COLO829 (cell line): ENCODE measurements at places on chromosomes 4 and X.

GRCh38 chrX:107678957-107679740 lies 50.8 kb downstream of the PRPS1 start:
- no peak for DNase-seq

DNA sequence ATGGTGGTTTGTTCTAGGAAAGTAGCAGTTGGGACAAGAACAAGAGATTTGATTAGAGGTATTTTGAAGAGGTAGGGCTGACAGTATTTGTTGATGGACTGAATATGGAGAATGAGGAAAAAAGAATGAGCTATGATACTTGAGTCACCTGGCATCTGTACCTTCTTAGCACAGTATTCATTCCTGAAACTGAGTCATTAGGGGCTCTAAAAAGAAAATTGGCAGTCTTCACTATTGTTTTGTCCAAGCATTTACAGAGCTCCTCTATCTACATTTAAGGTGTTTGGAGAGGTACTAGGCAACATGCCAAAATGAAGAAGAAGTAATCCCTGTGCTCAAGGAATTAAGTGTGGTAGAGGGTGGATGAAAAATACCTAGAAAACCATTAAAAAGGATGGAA lies 165.8 kb downstream of the SHROOM4 start:
- no peak for DNase-seq

DNA sequence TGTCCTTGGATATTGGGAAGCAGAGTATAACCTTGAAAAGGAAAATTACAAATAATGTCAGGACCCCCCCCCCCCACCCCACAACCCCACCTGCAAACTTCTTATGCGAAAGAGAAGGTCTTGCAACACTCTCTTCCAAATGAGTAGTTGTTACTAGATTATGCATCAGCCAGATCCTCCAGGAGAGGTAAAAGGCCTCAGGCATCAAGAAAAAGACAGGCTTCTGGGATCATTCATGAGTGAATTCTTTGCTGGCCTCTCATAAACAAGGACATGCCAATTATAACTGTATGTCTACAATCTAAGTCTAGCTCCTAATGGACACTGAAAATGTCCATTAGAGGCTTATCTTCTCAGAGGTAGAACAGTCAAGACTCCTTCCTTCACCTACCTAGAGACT lies 1443.3 kb downstream of the RAPGEF2 start:
- no peak for DNase-seq

DNA sequence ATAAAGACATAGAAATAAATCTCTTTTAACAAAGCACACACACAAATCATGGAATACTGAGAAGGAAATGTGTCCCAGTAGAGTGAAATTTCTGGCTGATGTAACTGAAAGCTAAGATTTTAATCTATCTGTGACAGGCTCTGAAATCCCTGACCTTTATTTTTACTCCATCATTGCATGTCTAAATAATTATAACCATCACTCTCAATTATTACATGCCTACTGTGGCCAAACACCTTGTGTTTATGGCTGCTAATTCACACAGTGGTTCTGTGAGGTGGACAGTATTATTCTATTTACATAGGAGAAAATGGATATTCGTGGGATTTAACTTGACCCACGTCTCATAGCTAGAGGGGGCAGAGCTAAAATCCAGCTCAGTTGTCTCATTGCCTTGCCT lies 438.1 kb downstream of the TLL1 start:
- no peak for DNase-seq

- no peak for DNase-seq
Measured at GRCh38 chr4:16213121-16213520, 13.2 kb downstream of the TAPT1 start.

DNA sequence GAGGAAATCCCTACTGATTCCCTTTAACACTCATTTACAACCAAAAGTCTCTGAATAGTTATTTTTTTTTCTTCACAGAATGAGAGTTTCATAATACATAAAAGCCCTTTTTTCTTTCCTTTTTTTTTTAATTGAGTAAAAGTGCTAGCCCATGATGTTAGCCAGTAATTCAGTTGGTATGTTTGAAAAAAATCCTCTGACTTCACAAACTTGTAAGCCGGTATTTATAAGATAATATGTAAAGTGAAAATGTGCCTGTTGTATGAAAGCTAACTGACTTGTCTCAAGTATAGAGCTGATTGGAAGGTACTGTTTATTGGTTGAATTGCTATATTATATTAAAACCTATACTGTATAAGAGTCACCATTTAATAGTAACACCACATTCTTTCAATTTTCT lies 70.2 kb upstream of the NEIL3 start:
- no peak for DNase-seq

DNA sequence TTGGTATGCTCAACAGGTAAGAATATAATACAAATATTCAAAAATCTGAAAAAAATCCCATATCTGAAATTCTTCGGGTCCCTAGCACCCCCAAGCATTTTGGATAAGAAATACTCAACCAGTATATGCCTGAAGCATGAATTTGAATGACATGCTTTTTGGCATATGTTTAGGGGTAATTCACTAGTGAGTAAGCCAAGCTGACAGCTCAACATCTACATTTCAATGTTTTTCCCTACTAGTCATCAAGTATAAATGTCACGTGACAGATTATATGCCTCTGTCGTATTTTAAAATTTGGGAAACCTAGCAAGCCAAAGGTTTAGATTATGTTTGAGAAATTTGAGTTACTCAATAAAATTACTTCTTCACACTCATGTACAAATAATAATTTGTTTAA lies 125.1 kb downstream of the FGF16 start:
- no peak for DNase-seq

- DNase-seq, result no peak
Measured at GRCh38 chr4:189069772-189070171, 870.9 kb upstream of the FRG1 start.

GRCh38 chr4:137463377-137464003 lies 68.8 kb downstream of the PCDH18 start:
- no peak for DNase-seq

- DNase-seq, result peak; percentile 59
Measured at GRCh38 chrX:46796574-46797191, 37.8 kb upstream of the SLC9A7 start.

GRCh38 chr4:103754844-103755243 lies 35.1 kb upstream of the TACR3 start:
- no peak for DNase-seq

DNA sequence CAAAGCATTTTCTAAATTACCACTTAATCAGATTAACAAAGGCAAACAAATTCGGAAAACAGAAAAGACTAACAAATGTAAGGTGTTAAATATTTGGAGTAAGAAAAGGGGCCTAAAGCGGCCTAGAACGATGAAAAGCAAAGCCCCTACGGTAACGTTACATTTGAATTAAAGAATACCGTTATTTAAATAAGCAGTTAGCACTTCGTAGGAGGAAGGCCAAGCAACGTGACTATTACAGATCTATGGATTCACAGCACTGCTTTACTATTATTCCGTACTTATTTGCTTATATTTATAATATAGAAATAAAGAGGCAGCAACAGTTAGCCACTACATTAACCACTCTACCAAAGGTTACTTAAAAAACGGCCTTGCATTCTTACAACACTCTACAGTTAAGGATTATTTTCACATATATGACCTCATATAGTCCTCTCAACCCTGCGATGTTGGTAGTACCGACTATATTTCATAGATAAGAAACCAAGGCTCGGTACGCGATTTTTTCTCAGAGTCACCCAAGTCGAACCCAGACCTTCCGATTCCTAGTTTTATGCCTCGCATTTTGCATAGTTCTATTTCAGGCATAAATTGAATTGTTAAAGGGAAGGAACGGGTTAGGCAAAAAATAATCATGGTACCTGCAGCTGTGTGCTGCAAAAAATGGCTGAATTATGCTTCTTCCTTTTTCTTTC lies 2.9 kb downstream of the KLHL15 start:
- DNase-seq, result no peak

DNA sequence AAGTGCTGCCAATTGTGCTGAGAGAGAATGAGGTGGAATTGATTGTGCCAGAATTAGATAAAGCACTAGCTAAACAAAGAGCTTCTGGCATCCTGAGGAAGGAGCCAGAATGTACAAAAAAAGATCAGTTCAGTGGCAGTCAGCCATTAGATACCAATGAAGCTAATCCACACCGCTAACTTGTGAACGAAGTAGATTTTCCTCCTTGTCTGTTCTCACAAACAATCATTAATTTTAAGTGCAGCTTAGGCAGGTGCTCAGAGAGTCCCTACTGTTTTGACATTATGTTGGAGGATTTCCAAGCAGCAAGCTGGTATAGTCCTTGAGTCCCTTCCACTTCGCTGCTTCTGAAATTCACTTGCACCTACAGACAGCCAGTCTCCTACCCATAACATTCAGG lies 617.4 kb downstream of the CENPC start:
- no peak for DNase-seq

DNA sequence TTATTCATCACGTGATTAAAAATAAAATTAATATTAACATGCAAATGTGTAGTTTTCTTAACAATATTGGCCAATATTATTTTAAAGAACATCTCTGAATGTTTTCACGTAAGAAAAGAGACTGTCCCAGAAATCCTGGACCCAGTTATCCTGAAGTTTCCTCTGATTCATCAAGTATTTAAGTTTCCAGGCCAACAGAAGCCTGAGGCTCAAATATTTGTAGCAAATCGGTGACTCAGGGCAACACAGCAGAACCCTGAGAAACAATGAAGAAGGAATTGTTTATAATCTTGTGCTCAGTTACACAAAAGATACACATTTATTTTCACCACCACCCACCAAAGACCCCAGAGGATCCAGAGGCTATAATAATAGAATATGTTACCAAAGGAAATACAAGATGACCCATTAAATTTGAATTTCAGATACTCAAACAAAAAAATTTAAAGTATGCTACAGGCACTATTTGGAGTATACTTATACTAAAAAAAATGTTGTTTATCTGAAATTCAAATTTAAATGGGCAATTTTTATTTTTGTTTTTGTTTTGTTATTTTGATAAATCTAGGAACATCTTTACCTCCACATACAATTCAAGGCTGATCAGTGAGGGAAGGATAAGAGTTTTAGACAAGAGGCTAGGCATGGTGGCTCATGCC lies 33.9 kb upstream of the SLC7A11 start:
- peak; percentile 63 for DNase-seq

DNA sequence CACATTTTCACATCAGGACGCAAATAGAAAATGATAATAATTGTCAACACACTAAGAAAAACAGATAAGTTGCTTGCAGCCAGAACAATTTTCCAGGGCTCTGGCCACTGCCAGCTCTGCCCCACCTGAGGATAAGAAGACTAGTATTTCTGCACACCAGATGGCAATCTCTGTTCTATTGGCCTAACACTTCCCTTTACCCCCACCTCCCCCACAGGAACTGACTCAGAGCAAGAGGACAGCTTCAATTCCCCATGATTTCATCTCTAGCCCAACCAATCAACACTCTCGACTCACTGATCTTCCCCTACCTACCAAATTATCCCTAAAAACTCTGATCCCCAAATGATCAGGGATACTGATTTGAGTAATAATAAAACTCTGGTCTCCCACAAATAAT lies 164.0 kb downstream of the SMARCA1 start:
- DNase-seq, result peak; percentile 14

DNA sequence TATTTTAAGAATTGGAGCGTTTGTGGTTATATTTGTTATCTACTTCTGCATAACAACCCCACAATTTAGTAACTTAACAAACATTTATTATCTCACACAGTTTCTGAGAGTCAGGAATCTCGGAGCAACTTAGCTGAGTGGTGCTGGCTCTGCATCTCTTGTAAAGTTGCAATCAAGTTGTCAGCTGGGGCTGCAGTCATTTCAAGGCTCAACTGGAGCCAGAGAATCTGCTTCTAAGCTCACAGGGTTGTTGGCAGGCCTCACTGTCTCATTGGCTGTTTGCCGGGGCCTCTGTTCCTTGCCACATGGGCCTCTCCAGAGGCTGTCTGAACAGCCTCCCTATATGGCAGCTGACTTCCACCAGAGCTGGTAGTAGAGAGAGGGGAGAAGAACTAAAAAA lies 281.2 kb upstream of the GNPDA2 start:
- no peak for DNase-seq

DNA sequence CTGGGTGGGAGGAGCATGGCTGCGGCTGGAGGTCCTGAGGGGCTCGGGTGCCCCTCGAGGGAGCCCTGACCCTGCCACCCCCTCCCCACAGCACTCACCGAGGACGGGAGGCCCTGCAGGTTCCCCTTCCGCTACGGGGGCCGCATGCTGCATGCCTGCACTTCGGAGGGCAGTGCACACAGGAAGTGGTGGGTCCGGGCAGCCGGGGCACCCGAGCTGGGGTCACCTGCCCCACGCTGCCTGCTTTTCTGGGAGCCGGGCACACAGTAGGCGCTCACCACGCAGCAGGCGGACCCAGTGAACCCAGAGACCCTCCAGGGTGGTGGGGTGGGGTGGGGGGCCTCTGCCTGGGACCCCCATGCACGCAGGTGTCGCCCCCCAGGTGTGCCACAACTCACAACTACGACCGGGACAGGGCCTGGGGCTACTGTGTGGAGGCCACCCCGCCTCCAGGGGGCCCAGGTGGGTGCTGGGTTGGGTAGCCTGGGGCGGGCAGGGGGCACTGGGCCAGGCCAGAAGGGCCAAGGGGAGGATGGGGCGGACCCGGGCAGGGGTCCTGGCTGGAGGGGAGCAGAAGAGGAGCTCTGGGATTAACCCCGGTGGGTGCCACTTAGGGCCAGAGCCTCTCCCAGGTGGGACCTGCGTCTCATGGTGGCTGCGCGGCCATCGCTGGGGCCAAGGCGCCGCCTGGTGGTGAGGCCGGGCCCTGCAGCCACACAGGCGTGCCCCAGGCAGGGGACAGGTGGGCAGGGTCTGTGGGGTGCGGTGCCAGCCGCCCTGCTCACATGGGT lies 1.4 kb downstream of the HGFAC start:
- peak; percentile 28 for DNase-seq

- DNase-seq, result no peak
Measured at GRCh38 chr4:36138220-36138619, 106.1 kb downstream of the ARAP2 start.

DNA sequence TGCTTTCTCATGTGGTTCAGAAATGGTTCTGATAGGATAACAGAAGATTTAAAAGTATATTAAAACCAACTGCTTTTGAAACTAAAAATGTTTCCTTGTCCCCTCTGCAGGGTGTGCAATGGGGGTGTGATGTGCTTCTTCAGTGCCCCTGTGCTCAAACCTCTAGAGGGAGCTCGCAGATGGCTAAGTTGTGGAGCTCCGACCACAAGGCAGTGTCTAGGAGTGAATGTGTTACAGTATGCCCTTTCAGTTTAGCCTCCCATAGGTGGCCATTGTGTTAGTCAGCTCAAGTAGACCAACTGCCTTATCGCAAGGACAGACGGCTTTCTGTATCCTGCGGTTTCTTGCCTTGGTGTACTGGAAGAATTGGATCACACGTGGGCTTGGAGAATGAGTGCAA lies 130.5 kb downstream of the TENT5D start:
- DNase-seq, result peak; percentile 16

GRCh38 chrX:48600226-48600625 lies 2.9 kb downstream of the WDR13 start:
- no peak for DNase-seq
